ENCODE measurements at places on chromosomes 6 and 20. TPM values are rescaled to one million over a fixed set of nuclear protein-coding genes. Genes with fewer than 3 reads are reported as not detected.
A peak's percentile ranks its signal among the peaks of the same experiment; 100 is the strongest.

GRCh38 chr6:109290143-109290931 lies 91.9 kb downstream of the CD164 start:
- DNase-seq, result no peak

- DNase-seq, result no peak
These were observed 311.8 kb downstream of the CD83 start for GRCh38 chr6:14429396-14429795.

DNA sequence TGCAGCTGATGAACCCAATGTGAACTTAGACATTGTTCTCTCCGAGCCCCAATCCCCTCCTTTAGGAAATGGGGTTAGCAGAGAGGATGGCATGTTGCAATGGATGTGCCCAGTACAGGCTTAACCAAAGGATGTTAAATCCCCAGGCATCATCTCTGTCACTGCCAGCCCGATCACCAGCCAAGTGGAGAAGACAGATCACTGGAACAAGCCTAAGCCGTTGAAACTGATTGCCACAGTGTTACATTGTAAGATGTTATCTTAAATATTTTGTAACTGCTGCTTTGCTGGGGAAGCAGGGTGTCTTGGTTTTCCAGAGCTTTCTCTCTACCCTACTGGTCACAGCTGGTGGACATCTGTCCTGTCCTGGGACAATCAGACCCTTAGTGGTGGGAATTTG lies 783.4 kb upstream of the CHD6 start:
- no peak for DNase-seq

GRCh38 chr6:166614589-166614988 lies 12.5 kb downstream of the RPS6KA2 start:
- DNase-seq, result no peak

Gene C6orf132
- polyA plus RNA-seq, result 8.1 TPM

DNA sequence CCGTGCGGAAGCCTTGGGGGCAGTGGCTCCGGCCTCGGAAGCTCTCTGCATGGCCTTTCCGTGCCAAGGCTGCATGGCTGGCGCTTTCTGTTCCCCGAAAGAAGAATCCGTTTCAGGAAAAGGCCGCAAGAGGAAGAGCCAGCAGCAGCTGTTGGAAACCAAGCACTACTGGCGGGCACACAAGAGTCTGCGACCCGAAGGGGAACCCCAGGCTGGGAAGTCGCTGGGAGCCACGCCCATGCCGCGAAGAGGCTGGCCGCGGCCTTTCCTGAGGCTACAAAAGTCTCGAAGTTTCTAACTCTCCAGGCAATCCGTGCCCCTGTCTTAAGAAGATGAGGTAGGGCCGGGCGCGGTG lies at the start of gene CGAS:
Gene CGAS (minus strand): TSS at position 191 of the 355 bp plus-strand sequence. CDS start 116 bp downstream, at position 75.
- DNase-seq, result no peak

DNA sequence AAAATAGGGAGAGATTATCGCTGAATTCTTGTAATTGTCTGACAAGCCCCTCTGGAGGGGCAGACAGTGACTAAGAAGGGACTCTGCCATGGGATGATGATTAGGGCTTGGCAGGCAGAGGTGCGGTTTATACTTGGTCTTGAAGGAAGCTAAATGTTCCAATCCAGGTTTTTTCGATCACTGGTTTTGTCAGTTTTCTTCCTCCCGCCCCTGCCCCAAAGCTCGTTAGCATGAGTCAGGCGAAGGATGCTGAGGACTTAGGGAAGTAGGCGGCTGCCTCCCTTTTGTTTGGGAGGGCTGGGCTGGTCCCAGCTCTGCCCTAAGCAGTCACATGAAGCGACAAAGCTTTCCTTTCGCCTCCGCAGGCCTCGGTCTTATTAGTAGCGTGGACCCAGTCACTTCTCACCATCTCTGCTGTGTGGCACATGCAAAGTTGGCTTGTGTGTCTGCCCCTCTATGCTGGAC lies 314.2 kb downstream of the CDC5L start:
- no peak for DNase-seq

Gene ERVFRD-1
- not detected for polyA plus RNA-seq

DNA sequence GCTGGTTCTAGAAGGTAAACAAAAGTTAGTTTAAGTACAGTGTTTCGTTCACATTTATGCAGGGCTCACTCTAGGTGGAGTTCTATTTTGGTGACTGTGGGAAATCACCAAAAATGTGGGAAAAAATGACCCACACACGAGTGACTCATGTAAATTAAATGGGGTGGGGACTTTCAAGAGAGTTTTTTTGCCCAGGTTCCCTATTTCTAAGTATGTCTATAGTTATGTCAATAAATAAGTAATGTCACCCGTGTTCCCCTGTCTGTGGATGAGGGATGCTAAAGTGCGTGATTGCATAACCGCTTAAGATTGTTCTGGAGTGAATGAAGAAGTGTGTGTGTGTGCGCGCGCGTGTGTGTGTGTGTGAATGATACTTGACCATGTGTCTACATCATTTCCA lies 69.1 kb downstream of the MYB start:
- DNase-seq, result no peak

Gene UNC5CL
- 0.50 TPM for polyA plus RNA-seq

Gene APMAP
- 48.9 TPM for polyA plus RNA-seq

DNA sequence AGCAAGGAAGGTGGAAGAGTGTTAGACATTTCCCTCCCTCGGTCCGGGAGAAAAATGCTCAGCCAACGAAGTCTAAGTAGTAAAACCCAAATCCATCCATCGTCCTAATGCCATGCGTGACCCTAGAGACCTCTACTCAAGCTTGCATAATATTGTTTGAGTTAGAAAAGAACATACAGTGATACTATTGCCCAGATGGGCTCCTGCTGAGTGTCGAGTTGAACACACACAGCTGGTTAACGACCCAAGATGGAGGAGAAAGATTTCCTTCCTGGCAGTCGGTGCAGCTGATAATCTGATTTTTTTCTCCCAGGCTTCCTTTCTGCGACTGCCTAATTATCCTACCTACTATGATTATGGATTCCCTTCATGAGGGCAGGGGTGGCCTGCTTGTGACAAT lies 164.4 kb upstream of the KCNG1 start:
- DNase-seq, result no peak

DNA sequence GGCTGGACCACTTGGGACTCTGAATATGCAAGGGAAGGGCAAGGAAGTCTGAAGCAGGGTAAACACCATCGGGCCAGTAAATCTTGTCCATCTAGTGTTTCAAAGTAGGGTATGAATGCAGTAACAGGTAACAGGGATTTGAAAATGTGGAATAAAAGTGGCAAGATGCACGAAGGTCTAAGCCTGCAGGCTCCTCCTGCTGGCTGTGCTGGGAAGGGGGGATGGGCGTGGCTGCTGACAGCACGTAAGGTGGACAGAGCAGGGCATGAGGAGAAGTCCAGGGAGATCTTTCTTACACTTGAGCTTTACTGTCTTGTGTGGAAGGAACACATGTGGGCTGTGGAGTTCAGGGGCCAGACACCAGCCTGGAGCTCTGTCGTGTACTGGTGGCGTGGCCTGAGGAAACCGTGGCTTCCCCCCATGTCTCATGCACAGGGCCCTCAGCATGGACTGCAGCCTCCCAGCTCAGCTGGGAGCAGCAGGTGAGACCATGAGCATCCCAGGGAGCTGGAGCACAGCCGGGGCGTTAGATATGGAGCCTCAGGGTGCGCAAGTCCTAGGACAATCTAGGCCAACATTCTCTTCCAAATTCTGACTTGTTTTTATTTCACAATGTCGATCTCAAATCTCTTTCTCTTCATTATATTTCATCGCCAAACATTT lies 84.5 kb downstream of the SLC22A23 start:
- no peak for DNase-seq

GRCh38 chr20:15637546-15637945 lies 935.7 kb downstream of the KIF16B start:
- no peak for DNase-seq

Gene GABRR2
- 0.12 TPM for polyA plus RNA-seq

Gene ZC3H12D
- 0.03 TPM for polyA plus RNA-seq

- peak; percentile 49 for DNase-seq
These were observed 440.3 kb upstream of the HS3ST5 start for GRCh38 chr6:114783083-114783482.

GRCh38 chr20:48398506-48399449 lies 429.0 kb downstream of the PREX1 start:
- no peak for DNase-seq

GRCh38 chr6:130372786-130373185 lies 7.0 kb downstream of the TMEM200A start:
- no peak for DNase-seq

DNA sequence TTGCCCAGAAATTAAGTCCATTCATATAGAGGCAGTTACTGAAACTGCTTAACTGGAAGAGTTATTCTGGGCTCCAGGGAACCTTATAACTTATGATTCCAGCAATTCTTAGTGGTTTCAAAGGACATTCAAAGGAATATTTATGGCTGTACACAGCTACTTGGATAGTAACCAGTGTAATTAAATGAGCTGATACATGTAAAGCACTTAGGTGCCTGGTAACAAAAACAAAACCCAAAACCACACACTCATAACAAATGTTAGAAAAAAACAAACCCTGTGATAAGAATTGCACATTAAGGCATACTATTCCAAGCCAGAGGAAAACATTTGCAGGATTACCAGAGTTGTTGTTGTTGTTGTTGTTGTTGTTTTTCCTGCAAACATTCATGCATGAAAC lies 51.5 kb downstream of the STK4 start:
- no peak for DNase-seq

DNA sequence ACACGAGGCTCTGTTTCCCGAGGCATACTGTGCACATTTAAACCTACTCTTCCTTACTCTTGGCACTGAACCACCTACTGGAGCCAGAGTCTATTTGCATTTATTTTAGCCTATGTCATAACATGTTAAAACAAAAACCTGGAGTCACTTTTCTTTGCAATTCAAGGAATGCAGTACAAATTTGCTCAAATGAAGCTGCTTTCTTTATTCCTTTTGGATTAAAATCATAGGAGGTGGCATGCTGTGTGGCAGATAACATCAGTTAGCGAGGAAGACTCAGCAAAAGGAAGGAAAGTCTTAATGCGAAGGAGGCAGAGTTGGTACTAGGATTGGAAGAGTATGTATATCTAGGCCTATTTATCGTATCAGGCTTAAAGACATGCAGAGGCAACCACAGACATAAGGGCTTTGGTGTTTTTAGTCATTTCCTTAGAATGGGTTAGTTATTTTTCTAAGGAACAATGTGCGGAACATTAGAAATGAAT lies 92.9 kb downstream of the SAMD3 start:
- no peak for DNase-seq

Gene RAMACL
- polyA plus RNA-seq, result 7.7 TPM

DNA sequence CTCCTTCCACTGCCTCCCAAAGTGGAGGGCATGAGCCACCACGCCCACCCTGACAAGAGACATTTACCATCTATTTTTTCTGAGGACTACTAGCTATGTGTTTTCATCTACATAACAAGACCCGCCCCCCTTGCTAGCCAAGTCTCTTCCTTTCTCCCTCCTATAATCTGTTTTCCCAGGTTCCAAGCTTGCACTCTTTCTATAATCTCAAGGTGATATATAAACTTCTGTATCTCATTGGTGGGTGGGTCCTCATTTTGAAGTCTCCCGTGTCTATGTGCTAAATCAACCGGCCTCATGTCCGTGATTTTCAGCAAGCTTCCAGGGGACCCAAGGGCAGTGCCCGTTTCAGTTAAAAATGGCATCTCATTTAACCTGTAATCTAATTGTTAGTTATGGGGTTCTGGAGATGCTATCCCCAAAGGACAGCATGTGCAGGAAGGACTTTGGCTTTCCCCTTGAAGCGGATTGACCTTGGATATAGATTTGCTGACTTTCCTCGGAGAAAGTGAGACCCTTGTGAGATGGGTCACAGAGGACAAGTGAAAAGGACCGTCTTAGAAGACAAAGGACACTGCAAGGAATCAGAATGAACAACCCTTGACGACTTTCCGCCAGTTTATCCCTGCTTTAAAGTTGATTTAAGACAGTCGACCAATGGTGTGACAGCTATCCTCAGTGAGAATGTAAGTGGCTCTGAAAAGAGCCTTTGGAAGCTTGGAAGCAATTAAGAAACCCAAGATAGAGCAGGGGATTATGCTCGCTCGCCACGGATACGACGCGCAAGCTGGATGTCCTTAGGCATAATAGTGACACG lies 22.4 kb downstream of the OR2B2 start:
- no peak for DNase-seq

DNA sequence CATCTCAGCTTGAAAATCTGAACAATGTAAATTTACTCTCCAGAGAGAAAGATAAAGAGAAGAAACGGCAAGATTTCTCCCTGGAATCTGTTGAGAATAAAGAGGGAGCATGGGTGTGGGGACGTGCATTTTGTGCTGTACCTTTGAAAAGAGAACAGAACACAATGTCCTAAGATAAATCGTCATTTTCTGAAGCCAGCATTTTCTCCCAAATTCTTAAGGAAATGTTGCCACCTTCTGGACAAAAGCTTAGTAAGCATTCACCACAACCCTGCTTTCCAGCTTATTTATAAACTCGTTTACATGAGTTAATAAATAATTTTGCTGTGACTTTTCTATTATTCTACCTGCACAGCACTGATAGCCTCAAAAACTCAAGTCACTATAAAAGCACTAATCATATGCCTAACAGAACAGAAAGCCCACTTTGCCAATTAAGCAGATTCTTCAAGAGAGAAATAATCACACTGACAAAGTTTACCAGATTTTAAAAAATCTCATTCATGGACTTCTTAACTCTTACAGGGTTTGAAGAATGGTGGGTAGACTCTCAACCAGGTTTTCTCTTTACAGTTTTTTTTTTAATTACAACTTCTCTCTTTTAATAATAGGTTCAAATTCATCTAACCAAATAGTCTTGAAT lies 155.8 kb downstream of the MBOAT1 start:
- no peak for DNase-seq

GRCh38 chr6:46016063-46016608 lies 476 bp upstream of the CLIC5 start:
- DNase-seq, result no peak

Gene GMPR
- polyA plus RNA-seq, result 0.32 TPM

Gene NNAT
- 0.79 TPM for polyA plus RNA-seq

GRCh38 chr6:165556116-165556843 lies 106.8 kb downstream of the PDE10A start:
- no peak for DNase-seq

All from keratinocyte (primary cell).